ENCODE measurements at places on chromosomes 7 and 10.

DNA sequence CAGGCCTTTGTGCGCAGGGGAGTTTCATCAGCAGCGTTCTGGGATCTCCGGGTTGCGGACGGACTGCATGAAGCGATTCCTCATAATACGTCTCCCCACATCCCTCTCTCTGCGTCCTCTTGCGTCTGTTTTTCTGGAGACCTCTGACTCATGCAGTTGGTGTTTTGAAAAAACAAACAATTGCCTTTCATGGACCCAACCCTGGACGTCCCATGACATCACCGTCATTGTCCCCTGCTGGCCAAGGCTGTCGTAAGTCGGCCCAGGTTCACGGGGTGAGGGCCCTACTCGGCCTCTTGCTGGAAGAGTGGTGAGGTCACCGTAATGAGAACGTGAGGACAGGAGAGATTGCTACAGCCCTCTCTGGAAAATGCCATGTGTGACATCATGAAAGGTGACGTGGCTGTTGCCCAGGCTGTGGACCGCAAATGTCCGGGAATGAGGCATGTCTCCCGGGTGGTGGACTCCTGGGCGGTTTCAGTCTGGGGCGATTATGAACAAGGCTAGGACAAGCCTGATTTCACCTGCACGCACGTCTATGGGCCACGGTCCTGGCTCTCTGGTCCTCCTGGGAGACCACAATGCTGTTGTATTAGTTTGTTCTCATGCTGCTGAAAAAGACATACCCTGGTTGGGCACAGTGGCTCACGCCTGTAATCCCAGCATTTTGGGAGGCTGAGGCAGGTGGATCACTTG lies 9.8 kb upstream of the MAFK start:
- DNase-seq: peak; percentile 95

DNA sequence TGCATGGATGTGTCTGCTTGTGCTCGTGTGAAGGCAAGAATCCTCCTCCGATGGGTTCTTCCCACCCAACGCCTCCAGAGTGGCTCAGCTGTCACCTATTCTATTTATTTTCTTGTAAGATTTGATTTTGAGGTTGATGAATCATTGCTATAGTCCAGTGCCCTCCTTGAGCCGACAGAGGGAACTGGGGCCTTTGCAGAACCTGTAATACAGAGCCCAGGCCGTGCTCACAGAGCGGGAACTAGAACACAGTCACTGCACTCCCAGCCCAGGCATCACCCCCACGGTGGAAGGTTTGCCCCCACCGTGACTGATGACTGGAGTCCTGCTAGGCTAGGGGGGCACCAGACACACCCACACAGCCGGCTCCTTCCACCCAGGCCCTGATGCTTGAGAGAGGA lies 2.0 kb downstream of the RARRES2 start:
- no peak for DNase-seq

DNA sequence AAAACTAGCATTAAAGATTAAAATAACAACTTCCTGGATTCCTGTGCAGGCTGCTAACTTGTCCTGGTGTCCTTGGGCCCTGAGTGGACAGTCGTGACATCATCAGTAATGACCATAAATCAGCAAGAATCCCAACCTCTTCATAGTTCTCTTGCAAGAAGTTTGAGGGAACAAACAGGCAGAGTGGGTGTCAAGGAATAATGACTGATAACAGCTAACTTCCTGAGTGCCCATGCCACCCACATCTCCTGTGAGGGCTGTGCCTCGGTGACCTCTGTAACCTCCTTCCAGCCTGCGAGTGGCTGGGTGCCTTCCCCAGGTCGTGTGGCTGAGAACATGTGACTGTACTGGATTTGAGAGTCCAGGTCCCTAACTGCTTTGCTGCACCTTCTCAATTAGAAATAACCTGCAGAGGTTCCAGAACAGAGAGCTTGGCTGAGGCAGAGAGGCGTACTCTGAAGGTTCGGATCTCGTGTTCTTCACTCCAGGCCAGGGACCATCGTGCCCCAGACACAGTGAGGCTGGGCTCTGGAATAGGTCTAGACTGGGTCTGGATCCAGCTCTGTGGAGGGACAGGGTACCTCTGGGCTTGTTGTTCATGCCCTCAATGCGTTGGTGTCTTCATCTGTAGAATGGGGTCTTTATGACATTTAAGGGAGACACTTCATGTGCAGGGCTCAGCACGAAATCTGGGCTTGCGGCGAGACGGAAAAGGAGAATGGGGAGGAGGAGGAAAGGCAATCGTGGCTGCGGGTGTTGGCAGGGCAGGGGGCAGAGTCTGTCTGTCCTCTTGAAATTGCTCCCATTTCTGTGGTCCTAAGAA lies 313.1 kb upstream of the ZNF32 start:
- DNase-seq: no peak

- no peak for DNase-seq
These were observed 295.9 kb upstream of the ZNF32 start for GRCh38 chr10:43944381-43945093.

DNA sequence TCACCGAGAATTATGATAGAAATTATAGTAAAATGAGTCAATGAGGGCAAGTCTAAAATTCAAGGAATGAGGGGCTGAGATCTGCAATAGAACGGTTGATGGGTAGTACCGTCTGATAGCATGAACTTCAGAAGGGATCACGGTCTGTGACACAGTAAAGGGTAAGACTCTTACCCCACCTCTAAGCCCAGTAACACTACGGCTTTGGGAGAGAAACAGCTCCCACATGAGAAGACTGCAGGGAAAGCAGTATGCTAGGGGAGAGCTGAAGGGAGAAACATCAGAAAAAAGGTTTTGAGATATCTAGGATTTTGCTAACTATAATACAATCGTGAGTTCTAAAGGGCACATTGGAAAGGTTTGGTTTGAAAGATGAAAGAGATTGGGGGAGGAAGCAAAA lies 12.8 kb upstream of the AKAP9 start:
- DNase-seq: no peak

DNA sequence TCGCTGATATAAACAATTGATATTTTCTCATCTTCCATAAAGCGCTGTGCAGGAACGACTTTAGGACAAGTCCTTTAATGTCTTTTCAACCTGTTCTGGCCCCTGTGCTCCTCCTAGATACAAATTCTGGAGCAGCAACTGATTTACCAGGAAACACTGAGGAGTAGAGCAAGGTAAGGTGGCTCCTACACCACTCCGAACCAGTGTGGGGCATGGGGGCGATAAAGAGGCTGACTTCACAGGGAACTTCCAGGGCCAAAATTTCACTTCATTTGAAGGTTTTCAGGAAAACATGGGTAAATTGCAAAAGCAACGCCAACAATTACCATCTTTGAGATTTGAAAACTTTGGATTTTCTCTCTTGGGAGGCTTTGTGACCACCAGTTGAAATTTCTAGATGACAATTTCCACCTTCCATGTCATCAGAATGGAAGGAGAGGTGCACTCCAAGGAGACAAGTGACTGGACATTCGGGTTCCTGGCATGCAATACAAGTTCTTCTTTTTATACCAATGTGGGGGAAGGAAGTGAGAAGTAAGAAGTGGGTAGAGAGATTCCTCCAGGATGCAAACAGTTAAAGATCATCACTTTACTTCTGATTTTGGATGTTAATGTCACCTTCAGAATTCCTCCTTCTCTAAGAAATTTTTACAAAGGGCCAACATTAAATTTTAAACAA lies 118.5 kb downstream of the FAM107B start:
- DNase-seq: no peak

DNA sequence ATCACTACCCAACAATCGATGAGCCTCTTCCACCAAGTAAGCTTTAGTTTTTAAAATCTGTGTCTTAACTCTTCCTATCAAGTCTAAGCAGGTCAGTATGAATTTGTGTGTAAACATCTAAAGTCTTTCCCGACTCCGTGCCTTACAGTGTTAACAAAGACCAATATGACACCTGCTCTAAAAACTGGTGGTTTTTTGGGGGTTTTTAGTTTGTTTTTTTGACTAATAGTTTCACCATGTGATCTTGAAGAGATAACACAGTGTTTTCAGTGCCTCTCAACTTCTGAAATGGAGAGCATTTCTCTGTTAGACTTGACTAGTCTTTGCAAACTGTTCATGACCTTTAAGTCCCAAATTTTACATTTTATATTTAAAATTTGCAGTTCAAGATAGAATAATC lies 132.0 kb upstream of the STK17A start:
- no peak for DNase-seq

DNA sequence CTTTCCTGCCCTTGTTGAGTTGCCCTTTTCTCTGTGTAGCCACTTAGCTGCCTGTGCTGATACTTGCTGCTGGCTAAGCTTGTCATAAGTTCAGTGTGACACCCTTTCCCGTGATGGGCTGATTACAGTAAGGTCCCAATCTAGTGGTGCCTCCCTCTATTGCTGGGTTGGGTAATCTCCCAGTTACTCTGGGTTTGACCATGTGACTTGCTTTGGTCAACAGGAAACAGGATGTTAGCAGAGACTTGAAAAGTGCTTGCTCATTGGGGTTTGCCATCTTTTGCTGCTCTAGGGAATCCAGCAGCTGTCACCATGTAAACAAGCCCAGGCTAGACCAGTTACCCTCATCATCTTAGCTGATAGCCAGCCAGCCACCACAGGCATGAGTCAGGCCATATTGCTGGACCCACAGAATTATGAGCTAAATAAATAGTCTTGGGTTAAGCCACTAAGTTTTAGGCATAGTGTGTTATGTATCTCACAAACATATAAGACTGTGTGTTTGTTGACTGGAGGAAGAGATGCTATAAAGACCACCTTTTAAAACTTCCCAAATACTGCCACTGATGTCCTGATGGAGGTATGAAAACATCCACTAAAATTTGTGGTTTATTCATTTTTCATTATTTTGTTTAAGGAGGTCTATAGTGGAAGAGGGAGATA lies 4.0 kb upstream of the LEP start:
- peak; percentile 36 for DNase-seq

DNA sequence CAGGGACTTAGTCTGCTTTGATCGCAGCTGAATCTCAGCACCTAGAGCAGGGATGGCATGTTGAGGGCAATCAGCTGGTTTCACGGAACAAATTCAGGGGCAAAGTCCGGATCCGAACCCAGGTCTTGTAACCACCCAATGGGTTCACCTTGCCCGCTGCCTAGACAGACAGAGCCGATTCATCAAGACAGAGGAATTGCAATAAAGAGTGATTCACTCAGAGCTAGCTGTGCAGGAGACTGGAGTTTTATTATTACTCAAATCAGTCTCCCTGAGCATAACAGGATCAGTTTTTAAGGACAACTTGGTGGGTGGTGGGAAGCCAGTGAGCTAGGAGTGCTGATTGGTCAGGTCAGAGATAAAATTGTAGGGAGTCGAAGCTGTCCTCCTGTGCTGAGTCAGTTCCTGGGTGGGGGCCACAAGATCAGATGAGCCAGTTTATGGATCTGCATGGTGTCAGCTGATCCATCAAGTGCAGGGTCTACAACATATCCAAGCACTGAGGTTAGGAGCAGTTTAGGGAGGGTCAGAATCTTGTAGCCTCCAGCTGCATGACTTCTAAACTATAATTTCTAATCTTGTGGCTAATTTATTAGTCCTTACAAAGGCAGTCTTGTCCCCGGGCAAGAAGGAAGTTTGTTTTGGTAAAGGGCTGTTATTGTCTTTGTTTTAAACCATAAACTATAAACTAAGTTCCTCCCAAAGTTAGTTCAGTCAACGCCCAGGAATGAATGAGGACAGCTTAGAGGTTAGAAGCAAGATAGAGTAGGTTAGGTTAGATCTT lies 43.5 kb upstream of the CHST3 start:
- DNase-seq: no peak

DNA sequence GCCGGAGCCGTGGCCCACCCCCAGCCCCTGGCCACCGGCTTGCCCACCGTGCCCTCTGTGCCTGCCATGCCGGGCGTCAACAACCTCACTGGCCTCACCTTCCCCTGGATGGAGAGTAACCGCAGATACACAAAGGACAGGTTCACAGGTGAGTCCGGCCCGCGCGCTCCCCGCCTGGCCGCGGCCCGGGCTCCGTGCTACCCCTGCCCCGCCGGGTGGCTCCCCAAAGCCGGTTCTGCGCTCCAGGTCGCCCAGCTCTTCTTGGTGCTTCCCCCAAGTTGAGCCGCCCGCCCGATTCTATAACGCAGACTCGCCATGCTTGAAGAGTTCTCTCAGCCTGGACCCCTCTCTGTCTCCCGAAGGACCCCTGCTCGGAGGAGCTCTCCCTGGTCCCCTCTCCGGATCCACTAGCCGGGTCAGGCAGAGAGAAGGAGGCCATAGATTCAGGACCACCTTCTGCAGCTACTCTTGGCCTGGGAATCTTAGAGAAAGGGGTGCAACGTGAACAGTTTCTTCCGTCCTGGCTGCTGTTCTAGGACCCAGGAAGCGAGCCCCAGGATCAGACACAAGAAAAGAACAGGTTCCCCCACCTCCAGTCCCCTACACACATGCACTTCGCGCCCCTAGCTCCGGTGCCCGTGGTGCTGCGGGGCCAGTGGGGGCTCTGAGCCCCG lies 999 bp downstream of the TLX1 start:
- DNase-seq: no peak

- peak; percentile 93 for DNase-seq
These were observed 30.6 kb downstream of the PODXL start for GRCh38 chr7:131525820-131526219.

DNA sequence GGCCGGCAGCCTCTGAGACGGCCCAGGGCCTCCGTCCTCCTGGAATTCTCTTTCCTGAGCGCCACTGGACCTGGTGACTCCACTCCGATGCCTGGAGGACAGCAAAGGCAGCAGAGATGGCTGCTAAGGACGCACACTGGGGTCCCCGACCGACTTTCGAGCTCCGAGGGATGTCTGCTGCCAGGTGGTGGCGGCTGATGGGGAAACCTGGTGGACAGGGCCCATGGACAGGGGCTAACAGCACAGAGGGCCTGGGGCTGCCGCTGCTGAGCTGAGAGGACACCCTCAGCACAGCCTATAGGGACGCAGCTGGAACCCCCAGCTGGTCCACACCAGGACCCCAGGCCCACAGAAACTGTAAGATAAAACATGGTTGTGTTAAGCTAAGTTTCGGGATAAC lies 366.3 kb downstream of the DNAJB6 start:
- no peak for DNase-seq

- no peak for DNase-seq
These were observed 78.0 kb upstream of the C1GALT1 start for GRCh38 chr7:7104314-7104698.

DNA sequence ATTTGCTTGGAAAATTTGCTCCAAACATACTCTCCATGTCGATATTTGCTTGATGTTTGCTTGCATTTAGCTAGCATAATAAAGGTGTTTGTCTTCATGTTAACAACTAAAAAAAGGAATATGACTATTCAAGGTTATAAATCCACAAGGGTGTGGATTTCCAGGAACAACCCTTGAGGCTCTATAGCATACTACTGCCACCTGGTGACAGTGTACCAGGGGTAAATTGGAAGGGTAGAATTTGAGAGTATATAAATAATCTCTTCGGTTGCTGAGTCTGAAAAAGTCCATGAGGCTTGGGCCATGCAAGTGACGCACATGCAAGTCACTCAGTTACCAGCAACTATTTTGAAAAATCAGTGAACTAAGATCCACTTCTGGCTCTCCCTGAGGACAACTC lies 68.4 kb downstream of the SLIT1 start:
- peak; percentile 28 for DNase-seq

GRCh38 chr10:5662708-5663579 lies 3.5 kb downstream of the ASB13 start:
- no peak for DNase-seq

- no peak for DNase-seq
These were observed 5.3 kb upstream of the LDB3 start for GRCh38 chr10:86663046-86663345.

- no peak for DNase-seq
These were observed 20.4 kb upstream of the FAM171A1 start for GRCh38 chr10:15391491-15391890.
